ENCODE measurements at places on chromosomes 6 and 20. TPM values are rescaled to one million over a fixed set of nuclear protein-coding genes. Genes with fewer than 3 reads are reported as not detected.

The KHDC1 gene
- 2.0 TPM for polyA plus RNA-seq

The ELOVL2 gene
- polyA plus RNA-seq, result 0.36 TPM

The FABP7 gene
- not detected for polyA plus RNA-seq

- no peak overlapping the region for H3K4me3 ChIP-seq
- no peak overlapping the region for H3K27ac ChIP-seq
- H3K4me1 ChIP-seq, result no peaks in the 10 kb centered on the region
- H3K36me3 ChIP-seq, result no peaks in the 10 kb centered on the region
- DNase-seq, result no peak
Observed at GRCh38 chr20:22453244-22454080, 130.9 kb downstream of the FOXA2 start.

GRCh38 chr6:168908166-168908565 is 345.5 kb downstream of the THBS2 start:
- H3K4me1 ChIP-seq, result no peaks in the 10 kb centered on the region
- H3K4me3 ChIP-seq, result no peak overlapping the region
- no peak for DNase-seq
- H3K27ac ChIP-seq, result no peak overlapping the region

DNA sequence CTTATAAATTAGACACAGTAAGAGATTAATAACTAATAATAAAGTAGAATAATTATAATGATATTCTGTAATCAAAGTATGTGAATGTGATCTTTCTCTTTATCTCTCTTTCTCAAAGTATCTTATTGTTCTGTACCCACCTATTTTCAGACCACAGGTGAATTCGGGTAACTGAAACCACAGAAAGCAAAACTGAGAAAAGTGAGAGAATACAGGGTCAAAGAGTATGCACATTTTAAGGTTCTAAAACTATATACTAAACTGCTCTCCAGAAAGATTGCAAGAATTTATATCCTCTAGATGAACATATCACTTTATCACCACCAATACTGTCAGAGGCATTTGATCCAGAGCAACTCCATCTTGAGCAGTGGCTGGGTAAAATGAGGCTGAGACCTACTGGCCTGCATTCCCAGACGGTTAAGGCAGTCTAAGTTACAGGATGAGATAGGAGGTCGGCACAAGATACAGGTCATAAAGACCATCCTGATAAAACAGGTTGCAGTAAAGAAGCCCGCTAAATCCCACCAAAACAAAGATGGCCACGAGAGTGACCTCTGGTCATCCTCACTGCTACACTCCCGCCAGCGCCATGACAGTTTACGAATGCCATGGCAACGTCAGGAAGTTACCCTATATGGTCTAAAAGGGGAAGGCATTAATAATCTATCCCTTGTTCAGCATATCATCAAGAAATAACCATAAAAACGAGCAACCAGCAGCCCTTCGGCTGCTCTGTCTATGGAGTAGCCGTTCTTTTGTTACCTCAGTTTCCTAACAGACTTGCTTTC is 211.3 kb downstream of the PTPRT start:
- no peaks in the 10 kb centered on the region for H3K4me1 ChIP-seq
- no peak overlapping the region for H3K27ac ChIP-seq
- H3K27me3 ChIP-seq, result no peaks in the 10 kb centered on the region

All from sigmoid colon (tissue), 7 donors.